Pons (tissue), 1 donor: ENCODE measurements at places on chromosomes 6 and 20.
A peak's percentile ranks its signal among the peaks of the same experiment; 100 is the strongest.

GRCh38 chr6:30828027-30828962 is 56.0 kb upstream of the DDR1 start:
- DNase-seq = peak; percentile 92

GRCh38 chr6:123564361-123564760 is 72.4 kb downstream of the TRDN start:
- no peak for DNase-seq

GRCh38 chr20:407133-407952 is 756 bp upstream of the RBCK1 start:
- peak; percentile 63 for DNase-seq

GRCh38 chr6:90393232-90393884 is 96.7 kb upstream of the BACH2 start:
- peak; percentile 54 for DNase-seq
